ENCODE measurements at places on chromosomes 1 and 21.
A peak's percentile ranks its signal among the peaks of the same experiment; 100 is the strongest.

- DNase-seq: peak; percentile 47
These were observed 132.4 kb upstream of the KLHDC7A start for GRCh38 chr1:18348354-18348753.

- DNase-seq: peak; percentile 88
These were observed 43.2 kb upstream of the VAMP3 start for GRCh38 chr1:7727809-7728471.

GRCh38 chr1:182173808-182174512, 112.4 kb upstream of the ZNF648 start:
- no peak for DNase-seq

DNA sequence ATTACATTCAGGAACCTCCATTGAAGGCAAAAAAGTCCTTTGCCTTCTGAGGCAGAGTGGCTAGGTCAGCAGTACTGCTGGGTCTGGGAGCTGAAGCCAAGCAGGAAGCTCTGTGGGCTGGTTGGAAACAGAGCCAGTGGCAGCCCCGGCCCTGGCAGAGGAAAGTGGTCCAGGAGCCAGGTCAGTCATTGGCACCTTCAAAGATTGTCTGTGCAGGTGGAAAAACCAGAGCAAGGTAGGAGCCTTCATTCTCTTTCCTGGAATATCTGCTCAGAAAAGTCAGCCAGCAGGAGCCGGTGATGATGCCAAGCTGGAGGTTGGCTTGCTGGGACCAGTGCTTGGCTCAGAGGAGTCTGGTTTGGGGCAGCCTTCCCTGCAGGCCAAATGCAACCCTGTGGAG, 12.5 kb upstream of the DISP3 start:
- no peak for DNase-seq

DNA sequence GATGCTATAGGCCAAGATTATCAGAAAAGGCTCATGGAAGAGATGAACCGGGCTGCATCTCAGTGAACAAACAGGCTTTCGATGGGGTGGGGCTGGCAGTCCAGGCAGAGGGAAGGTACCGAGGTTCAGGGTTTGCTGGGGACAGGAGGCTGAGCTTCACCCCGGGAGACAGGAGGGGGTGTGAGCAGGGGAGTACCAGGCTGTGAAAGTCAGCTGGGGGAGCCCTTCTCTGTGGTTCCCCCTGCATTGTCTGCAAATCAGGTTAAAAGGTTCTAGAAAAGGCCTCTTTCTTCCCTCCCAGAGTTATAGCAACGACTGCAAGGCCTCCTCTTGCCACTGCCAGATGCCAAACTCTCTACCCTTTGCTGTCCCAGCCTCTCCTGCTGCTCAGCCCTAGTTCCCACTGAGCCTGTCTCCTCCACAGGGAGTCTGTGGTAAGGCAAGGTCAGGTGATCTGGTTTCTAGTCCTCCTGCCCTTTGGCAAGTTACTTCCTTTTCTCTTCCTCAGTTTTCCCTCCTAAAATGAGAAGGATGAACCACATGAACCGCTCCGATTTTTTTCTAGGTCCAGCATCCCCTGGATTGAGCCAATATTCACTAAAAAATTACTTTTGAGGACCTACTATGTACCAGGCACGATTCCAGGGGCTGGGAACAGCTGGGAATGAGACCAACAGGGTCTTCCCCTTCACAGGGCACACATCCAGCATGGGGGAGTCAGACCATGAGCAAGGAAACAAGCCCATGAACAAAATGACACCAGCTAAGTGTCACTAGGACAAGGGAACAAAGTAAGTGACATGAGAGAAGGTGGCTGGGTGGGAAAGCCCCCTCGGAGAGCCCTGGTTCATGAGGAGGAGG, 7.2 kb downstream of the LAD1 start:
- DNase-seq: no peak

GRCh38 chr21:36704958-36705678, 6.2 kb downstream of the SIM2 start:
- no peak for DNase-seq

- DNase-seq: no peak
These were observed 45.3 kb upstream of the CACNA1E start for GRCh38 chr1:181438013-181438412.

DNA sequence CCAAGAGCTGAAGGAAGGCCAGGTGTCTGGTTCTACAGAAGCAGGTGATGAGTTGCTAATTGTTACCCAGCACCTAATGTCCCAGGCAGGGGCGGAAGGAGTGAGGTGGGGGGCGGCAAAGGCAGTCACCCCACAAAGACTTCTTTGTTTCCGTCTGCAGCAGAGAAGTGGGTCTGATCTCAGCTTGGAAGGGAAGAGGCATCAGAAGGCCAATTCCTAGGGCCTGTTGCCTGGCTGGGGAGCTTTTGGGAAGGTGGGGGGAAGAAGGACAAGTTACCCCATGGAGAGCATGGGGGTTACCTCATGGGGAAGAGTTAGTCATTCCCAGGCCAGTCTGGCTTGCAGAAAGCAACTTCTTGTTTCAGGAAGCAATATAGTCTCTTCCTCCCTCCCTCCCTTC, 10.9 kb downstream of the IGSF21 start:
- no peak for DNase-seq

DNA sequence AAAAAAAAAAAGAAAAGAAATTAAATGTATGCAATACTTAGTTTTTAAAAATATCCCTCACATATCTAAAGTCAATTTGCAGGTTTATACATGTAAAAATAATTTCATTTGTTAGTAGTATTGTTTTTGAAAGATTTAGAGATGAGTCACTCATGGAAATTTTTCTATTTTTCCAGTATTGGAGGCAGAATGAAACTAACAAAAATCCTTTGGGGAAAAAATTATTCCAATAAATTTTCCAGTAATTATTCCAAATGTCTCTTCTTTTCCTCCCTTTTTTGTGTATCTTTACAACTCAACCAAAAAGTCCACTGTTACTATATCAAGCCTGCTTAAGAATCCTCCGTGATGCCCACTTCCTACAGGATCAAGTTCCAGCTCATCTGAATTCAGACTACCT, 29.9 kb downstream of the MPZL1 start:
- DNase-seq: no peak
